ENCODE measurements at places on chromosomes 1 and 21.

- DNase-seq, result no peak
Observed at GRCh38 chr1:40039245-40039756, 1.2 kb upstream of the CAP1 start.

DNA sequence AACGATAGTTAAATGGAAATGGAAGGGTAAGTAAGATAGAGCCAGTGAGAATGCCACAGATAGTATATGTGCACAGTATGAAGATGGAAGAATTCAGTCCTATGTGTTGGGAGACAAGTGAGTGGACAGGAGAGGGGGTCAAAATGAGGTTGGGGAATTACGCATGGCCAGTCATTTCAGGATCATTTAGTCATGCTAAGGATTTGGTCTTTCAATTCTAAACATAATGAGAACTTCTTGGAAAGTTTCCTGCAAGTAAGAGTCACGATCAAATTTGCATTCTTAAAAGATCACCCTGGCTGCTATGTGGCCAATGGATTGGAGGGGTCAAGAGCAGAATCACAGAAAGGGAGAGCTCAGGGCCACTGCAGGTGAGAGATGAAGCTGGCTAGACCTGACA, 64.0 kb upstream of the KCNK2 start:
- DNase-seq, result no peak

- no peak for DNase-seq
Observed at GRCh38 chr1:21277180-21277579, 13.1 kb downstream of the ECE1 start.

GRCh38 chr1:152520561-152521090, 6.3 kb downstream of the CRCT1 start:
- DNase-seq, result no peak

GRCh38 chr1:153649863-153650235, 8.7 kb upstream of the SNAPIN start:
- DNase-seq, result peak; percentile 32

DNA sequence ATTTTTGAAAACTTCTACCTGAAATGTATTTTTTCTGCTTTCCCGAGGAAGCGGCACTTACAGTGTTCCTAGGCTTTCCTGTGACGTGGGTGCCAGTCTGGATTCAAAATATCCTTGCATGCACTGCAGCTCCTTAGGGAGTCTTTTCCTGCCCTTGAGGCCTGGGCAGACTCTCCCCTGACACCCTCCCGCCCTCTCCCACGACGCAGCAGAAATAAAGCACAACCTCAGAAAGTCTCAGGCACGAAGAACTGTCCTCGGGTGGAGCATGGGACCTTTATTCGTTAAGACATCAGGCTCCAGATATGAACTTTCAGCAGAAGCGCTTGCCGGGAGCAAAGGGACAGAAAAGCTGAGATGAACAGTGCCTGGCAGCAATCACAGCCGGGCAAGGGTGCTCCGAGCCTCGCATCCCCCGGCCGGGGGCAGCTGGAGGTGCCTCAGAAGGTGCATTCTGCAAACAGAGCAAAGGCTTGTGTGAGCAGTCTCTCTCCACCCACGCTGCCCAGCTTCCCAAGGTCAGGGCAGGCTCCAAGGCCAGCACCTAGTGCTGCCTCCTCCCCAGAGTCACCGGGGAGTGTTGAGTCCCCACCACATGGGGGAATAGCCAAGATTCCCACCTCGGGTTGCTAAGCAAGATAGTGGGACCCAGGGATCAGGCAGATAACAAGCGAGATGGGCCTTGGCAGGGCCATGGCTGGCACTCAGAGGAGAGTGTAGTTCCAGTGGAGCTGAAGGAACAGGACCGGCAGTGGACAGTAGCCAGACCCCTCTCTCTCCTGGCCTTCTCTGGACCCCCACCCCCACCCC, 3.2 kb downstream of the TFF3 start:
- DNase-seq, result no peak

GRCh38 chr21:28633839-28634555, 358.7 kb downstream of the LTN1 start:
- no peak for DNase-seq

DNA sequence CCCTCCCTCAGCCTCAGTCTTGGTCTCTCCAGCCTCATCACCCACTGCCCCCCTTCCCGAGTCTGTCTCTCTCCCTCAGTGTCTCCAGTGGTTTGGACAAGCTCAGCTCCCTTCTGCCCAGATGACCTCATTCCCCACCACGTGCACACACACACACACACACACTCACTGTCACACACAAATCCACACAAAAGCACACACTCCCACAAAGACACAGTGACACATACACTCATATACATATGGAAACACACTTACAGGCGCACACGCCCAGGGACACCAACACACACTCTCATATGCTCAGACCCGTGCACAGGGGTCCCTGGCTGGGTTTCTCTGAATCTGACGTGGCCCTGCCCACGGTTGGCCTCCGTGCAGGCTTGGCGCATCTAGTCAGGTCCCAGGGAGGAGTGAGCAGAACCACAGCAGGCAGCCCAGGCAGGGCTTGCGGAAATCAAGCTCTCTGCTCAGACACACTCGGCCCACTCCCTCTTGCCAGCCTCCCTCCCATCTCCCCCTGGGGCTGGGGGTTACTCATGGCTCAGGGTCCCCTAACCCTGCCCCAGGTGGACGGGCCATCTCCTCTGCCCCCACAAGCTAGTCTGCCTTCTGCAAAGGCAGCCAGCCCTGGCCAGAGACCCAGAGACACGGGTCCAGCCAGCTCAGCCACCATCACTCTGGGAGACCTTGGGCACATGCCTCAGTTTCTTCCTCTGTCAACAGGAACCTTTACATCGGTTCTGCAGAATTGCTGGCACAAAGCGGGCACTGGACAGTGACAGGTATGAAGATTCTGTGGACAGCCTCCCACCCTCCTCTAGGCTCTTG, 38.5 kb upstream of the FAM131C start:
- no peak for DNase-seq

- DNase-seq, result no peak
Observed at GRCh38 chr1:170698301-170699275, 34.7 kb downstream of the PRRX1 start.

DNA sequence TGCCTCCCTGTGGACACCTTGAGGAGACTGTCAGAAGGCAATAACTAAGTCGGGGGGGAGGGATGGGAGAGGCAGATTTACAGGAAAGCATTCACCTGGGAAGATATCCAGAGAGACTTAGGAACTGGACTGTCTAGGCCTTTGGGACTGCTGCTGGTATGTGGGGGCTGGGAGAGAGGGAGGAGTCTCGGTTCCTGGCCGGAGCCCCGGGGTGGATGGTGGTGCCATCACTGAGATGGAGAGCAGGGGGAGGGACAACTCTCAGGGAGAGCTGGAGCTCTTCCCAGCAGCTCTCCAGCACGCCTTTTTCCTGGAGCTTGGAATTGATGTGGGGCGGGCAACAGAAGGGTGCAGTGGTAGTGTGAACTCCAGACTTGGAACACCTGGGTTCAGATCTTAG, 22.1 kb downstream of the PTPRF start:
- DNase-seq, result no peak

DNA sequence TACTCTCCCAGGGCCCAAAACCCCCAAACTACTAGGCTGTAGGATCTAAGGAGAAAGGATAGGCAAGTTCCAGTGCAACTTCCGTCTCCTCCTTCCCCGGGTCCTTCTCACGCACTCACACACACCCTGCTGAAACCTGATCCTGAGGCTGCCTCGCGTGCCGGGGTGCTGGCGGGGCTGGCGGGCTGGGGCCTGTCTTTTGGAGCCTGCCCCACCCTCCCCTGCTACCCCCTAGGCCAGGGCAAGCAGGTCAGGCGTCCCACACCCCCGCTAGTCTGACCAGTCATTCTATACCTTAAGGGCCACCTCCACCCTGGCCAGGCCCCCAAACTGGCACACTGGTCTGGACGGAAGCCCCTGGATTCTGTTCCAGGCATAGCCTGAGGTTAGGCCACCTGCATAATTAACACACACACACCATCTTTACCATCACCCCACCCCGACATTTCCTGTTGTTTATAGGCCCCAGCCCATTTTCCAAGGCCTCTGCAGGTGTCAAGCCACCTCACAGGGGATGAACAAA, 48.3 kb upstream of the ARTN start:
- no peak for DNase-seq

DNA sequence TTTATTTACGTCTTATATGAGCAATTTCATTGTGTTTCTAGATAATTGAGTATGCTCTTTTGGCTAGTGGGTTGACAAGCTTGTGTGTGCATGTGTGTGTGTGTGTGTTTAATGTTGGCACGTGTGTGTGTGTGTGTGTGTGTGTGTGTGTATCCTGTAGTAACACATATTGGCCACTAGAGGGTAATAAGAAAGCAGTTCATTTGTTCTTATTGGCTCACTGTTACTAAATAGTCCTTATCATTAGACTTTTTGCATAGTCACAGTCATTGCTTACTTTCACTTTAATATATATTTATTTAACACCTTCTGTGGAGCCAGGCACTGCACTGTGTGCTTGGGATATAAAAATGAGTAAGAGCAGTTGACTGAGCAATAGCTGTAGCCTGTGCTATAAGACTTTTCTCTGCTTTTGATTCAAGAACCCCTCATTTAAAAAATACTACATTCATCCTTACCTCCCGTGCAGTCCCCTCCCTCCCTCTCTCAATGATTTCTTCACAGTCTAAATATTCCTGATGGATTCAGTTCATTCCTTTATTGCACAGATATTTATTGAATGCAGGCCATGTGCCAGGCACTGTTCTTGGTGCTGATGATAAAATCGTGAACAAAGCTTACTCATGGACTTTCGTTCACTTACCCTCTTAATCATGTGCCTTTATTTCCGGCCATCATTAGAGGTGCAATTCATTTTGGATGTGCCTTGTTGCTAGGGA, 96.7 kb downstream of the DYRK1A start:
- no peak for DNase-seq

DNA sequence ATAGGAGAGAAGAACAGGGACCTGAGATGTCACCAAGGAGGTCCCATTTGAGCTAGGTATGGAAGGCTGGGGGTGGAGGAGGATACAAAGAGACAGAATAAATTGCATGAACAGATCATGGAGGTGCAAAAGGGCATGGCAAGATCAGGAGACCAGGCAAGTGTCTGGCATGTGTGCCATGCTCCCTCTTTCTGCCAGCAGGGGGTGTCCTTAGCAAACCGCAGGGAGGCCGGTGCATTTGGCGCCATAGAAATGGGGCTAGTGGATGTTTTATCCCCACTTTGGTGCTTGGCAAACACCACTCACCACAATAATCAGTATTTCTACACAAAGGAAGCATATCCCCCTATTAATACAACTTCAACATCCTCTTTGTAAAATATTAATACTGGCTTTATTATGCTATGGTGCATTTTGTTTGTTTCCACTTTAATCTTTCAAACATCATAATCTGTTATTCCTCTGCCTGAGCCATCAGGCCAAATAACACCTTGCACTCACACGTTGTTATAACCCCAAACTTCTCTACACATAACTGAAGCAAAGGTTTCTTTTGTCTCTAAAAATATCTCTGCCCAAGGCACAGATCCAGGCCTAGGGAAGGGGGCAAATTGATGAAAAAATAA, 25.9 kb downstream of the S100A6 start:
- no peak for DNase-seq

DNA sequence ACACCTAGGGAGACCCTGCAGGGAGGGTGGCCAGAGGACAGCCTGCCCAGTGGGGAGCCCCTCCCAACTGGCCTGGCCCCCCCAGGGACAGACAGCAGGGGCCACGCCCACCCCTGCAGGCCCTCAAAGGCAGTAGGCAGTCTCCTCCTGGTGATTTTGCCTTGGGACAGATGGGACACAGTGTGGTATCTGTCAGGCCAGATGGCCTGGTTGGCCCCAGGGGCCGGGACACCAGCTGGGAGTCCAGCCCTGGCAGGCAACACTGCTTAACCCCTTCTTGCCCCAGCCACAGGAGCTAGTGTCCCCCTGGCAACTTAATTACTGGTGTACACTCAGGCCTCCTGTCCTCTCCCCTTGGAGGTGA, 17.8 kb downstream of the IFFO2 start:
- DNase-seq, result no peak

DNA sequence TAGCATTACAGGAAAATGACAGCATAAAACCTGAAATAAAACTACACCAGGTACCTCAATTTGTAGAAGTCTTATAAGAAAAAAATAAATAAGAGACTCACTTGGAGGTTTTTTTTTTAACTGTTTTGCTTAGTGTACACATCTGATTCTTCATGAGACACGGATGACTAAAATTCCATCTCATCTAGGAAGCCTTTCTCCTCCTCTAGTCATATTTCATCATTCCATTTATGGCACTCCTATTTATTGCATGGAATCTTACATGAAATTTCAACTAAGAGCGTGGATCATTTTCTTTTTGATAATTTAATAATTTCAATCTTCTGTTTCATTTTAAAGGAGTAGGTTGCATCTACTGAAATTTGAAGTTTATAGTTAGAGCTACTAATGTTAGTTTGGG, 1.6 kb upstream of the PTGS2 start:
- DNase-seq, result no peak

- no peak for DNase-seq
Observed at GRCh38 chr1:171717062-171717718, 24.7 kb downstream of the VAMP4 start.

DNA sequence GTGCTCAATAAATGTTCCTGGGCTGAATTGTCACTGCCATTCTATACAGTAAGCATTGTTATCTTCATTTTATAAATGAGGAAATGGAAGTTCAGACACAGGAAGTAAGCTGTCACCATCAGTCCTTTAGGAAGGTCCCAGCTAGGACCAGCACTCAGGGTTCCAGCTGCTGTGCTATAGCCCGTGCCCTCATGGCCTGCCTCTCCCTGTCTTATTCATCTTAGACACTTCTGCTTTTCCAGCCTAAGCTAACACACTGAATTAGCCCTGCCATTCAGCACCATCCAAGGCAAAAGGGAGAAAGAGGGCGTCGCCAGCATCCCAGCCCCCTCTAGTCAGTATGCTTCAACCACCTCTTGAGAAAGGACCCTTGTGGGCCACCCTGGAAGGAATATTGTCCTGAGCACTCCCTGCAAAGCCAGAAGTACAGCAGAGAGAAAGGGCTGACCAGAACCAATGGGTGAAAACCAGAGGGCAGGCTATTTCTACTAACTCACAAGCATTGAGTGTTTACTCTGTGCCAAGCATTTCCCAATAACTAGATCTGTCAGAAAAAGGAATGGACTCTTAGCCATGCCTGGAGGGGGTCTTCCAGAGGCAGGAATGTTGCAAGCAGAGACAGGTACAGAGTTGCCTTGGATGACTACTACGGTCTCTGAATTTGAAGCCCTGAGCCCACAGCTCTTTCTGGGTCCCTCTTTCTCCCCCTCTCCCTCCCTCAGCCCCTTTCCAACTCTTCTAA, 77.9 kb upstream of the NFIA start:
- no peak for DNase-seq

DNA sequence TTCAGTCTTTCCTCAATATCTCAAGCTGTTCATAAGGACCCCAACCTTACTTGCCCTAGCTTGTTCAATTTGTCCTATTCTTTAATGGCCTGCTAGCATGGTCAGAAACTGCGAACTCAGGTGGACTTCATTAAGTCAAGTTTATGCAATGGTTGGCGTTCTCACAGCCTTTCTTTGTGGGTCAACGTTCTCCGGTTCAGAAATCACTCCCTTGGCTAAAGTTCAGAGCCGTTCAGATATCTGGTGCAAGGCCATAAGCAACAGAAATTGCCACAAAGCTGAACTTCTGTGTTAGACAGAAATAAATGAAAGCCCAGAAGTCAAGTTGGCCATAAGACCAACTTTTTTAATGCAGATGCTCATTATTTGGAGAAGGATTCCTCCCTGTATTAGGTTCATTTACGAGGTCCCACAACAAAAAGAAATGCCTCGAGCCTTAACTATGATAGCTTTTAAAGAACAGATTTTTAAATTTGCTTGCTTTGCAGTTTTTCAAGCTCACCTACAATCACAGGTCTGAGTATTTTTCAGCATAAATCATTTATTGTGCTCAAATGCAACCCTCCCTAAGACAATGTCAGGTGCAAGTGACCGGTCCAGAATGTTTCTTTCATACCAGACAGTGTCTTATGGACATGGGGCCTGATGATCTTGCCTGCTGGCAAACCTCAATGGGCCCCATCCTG, 140.2 kb upstream of the COL11A1 start:
- no peak for DNase-seq
